ENCODE measurements at places on chromosomes 5 and 9.

- DNase-seq, result no peak
Observed at GRCh38 chr5:57313716-57314115, 139.9 kb downstream of the GPBP1 start.

- no peak for DNase-seq
Observed at GRCh38 chr9:12681620-12682019, 11.6 kb upstream of the TYRP1 start.

- no peak for DNase-seq
Observed at GRCh38 chr9:94808926-94809700, 82.6 kb downstream of the AOPEP start.

- no peak for DNase-seq
Observed at GRCh38 chr5:81052325-81052724, 92.2 kb downstream of the RASGRF2 start.

GRCh38 chr5:168746893-168747640, 167.9 kb upstream of the PANK3 start:
- DNase-seq, result no peak

DNA sequence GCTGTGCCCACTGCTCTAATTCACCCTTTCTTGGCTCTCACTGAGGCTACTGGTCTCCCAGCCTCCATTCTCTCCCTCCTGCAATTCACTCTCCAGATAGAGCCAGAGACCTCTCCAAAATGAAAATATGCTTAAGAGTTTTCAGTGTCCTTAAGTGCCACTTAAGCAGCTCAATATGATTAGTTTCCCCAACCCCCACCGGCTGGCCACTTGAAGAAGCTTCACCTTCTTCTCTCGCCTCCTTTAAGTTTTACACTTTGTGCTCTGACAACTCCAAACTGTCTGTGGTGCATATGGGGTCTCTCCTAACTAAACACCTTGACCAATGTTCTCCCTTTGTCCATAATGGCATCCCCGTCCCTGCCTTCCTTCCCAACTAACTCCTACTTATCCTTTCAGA, 53.4 kb downstream of the CDK5RAP2 start:
- DNase-seq, result no peak

DNA sequence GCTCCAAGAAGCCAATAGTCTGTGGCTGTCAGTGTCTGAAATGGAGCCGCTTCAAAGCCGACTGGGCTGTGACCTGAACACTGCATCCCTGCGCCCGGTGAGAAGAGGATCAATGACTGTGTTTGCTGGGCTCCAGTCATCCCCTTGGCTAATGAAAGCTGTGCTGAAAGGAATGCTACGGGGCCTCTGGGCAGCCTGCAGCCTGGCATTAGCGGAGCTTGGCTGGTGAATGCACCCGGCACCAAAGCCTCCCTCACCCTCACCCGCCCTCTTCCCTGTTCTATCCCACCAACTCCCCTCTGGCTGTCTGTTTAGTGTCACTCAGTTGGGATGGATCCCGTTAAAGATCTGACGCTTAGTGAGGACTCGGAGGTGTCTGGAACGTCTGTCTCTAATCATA, 355.3 kb downstream of the BNC2 start:
- DNase-seq, result no peak

GRCh38 chr5:74357827-74358226, 282.7 kb downstream of the ENC1 start:
- DNase-seq, result no peak

DNA sequence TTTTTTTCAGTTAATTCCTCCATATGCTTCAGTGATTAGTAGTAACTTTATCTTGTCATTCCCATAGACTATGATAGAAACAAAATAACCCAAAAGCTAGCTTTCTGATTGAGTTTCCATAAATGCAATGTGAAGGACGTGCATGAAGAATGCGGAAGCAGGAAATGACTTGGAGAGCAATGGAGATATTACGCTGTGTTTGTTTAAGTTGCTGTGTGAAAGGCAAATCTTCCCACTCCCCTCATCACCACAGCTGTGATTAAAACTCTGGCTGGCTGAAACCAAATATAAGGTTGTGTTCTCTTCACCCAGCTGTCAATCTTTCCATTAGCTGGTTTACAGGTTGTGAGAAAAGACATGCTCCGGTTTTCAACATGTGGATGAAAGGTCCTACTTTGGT, 83.9 kb downstream of the NR2F1-AS1 start:
- DNase-seq, result no peak

DNA sequence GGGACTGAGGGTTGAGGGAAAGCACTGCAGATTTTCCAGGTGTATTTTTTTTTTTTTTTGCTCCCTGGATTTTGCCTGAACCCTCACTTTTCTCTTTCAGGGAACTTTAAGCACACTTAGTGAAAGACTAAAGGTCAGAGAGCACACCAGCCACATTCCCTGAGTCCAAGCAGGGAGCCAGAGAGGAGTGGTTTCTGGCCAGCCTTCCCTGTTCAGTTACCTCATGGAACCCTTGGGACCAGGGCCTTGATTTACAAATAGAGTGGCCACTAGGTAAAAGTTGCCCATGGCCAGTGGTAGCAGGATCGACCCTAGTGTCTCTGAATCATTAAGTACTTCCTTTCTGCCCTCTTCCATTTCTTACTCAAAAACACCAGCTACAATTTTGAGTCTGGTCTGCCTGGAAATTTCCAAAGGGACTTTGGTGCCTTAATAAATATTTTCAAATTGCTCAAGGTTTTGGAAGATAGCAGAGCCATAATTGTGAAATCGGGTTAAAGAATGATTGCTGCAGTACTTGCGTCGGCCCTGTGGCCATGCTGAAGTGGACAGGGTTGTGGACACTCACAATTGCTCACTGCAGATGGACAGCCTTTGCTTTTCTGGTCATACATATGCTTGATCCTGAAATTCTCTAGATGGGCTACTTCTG, 14.5 kb downstream of the PALM2AKAP2 start:
- DNase-seq, result no peak

- DNase-seq, result no peak
Observed at GRCh38 chr9:116668970-116669695, 18.0 kb upstream of the TRIM32 start.

DNA sequence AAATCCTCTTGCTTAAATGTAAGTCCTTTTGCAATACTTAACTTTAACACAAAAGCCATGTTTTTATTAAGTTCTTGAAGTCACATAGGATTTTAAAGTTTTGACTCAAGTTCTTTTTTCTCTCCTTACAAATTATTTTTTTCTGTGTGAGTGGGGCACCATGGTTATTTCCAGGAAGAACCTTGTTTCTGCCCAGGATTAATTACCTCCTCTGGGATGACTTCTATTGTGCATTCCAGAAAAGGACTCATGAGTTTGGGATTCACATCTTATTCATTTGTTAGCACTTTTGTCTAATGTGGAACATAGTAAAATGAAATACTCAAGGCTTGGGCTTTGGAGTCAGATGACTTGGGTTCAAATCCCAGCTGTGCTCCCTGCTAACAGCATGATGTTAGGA, 421.4 kb upstream of the WWC1 start:
- no peak for DNase-seq

DNA sequence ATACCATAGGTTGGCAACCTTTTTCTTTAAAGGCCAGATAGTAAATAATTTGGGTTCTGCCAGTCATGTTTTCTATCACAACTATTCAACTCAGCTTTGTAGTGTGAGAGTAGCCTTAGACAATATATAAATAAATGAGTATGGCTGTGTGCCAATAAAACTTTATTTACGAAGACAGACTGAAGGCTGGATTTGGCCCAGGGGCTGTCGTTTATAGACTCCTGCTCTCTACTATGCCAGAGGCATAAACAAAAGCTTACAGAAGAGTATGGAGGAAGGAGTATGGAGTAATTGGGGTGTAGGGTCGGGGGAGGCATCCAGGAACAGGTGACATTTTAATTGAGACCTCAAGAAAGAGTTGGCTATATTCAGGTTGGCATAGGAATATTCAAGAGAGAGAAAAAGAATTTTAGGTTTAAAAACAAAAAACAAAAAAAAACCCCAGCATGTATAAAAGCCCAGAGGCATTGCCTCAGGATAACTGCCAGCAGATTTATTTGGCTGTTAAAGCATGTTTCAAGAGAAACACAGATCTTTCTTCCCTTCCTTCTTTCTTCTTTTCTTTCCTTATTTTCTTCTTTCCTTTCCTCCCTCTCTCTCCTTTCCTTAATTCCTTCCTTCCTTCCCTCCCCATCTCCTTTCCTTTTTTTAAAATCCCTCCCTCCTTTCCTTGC, 39.9 kb downstream of the SLIT3 start:
- no peak for DNase-seq

DNA sequence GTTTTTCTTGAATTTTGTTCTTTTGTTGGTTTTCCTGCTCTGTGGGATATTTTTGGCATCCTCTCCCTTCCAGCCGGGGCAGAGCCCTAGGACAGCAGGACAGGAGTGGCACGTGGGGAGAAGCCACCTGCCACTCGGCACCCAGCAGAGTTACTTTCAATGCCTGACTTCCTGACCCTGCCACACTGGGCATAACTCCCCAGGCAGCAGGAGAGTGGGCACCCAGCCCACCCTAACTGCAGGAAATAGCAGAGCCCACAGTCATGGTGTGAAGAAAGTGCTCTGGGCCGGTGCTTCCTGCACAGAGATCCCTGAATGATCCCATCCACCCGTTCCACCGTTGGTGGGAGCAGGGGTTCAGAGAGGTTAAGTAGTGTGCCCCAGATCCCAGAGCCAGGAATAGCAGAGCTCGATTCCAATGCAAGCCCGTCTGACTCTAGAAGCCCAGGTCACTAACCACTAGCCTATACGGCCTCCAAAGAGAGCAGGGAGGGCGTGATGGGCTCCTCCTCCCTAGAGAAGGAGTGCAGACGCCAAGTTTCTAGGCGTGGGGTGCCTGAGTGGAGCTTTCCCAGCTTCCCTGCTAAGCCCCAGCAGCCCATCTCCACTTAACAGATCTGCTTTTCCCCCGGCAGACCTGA, 8.1 kb upstream of the NUP214 start:
- no peak for DNase-seq

- no peak for DNase-seq
Observed at GRCh38 chr5:43137326-43137725, 16.6 kb downstream of the ZNF131 start.

DNA sequence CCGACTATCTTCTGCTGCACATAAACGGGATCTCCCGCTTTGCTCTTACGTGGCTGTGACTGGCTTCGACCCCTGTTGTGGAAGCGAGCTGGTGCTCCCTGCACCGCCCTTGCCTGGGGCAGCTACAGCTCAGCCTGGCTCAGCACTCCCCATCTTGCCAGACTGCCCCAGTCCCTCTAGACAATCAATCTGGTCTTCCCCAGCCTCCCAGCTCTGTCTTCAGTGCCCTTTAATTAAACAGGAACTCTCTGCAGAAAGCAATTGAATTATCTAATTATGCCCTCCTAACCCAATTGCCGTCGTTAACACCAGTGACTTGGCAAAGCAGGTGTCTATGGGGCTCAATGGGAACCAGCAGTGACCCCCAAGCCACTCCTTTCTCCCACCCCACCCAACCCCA, 18.9 kb upstream of the NTNG2 start:
- DNase-seq, result no peak

GRCh38 chr5:91379246-91379913, 3.7 kb downstream of the ARRDC3 start:
- no peak for DNase-seq

GRCh38 chr9:73951147-73951546, 546.0 kb upstream of the RORB start:
- no peak for DNase-seq

- DNase-seq, result no peak
Observed at GRCh38 chr9:136348691-136349090, 14.9 kb downstream of the DNLZ start.

GRCh38 chr9:19994296-19994695, 205.5 kb upstream of the SLC24A2 start:
- no peak for DNase-seq

DNA sequence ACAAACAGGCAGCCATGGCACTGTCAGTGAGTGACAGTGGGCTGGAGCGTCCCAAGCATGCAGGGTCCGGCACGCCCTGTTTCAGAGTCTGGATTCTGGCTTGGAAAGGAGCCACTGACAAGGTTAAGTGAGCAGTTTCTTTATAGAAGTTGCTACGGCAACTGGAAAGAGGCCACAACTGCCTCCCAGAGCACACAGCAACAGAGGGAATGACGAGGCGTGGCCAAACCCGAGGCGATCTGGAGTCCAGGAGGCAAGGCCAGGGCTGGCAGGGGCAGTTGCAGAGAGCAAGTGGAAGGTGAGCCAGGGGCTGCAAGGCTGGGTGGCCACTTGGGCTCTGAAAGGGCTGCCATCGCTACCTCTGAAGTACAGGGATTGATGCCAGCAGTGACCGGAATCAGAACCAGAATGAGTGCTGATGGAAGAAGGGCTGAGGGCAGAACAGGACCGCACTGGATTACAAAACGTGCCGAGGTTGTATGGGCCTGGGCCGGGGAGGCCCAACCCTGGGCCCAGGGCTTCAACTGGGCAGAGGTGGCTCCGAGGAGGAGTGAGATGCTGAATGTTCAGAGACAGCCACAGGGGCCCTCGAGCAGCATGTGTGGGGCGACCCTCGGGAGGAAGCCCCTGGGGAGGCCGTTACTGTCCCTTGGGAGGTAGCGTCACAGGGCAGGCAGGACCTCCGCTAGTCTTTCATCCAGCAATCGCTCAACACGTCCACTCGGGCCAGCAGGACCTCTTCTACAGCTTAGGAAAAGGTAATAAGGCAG, 4.6 kb downstream of the MRPL41 start:
- DNase-seq, result no peak

DNA sequence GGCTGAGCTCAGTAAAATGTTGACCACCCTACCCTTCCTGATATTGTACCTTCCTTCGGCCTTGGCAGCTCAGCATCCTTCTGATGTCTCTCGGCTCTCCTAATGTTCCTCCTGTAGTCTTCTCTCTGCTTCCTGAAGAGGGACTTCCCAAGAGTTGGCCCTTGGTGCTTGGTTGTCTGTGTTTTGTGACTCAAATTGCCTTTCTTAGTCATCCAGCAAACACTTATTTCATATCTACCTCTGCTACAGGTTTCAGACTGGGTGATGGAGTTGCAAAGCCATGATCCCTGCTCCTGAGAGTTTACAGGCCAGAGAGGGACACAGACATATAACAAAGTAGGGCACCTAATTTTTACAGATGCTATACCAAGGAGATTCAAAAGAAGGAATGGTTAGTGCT, 70.1 kb downstream of the SV2C start:
- DNase-seq, result no peak

GRCh38 chr5:175685701-175686350, 28.0 kb downstream of the HRH2 start:
- DNase-seq, result no peak

GRCh38 chr5:10387690-10388089, 34.2 kb downstream of the MARCHF6 start:
- no peak for DNase-seq

- no peak for DNase-seq
Observed at GRCh38 chr5:168015506-168015905, 275.9 kb upstream of the WWC1 start.

DNA sequence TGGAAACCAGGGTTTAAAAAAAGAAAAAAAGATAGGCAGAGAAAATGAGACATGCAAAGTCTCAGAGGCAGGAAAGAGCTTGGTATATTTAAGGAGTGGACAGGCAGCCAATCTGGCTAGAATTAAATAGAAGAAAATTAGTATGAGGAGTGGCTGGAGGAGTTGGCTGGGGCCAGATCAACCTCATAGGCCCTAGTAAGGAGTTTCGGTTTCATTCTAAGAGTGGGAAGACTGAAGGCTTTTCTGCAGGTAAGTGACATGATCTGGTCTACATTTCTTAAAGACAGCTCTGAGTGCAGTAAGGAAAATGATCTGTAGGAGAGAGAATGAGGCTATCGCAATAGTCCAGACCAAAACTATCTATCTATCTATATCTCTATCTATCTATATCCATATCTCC, 27.5 kb downstream of the ADRB2 start:
- no peak for DNase-seq

- no peak for DNase-seq
Observed at GRCh38 chr9:133257465-133257956, 17.5 kb downstream of the ABO start.

Data from inflammatory macrophage treated with lipopolysaccharide for 1 hour (primary cell).